ENCODE measurements at places on chromosomes 4 and X.

GRCh38 chr4:140176735-140177134 lies 22.8 kb upstream of the MAML3 start:
- no peak for DNase-seq

GRCh38 chrX:147848543-147849443 lies 62.9 kb upstream of the FMR1 start:
- DNase-seq = no peak

- no peak for DNase-seq
Observed at GRCh38 chr4:12734586-12734985, 749.6 kb downstream of the RAB28 start.

GRCh38 chr4:172675232-172675631 lies 493.4 kb upstream of the GALNT7 start:
- DNase-seq = no peak

DNA sequence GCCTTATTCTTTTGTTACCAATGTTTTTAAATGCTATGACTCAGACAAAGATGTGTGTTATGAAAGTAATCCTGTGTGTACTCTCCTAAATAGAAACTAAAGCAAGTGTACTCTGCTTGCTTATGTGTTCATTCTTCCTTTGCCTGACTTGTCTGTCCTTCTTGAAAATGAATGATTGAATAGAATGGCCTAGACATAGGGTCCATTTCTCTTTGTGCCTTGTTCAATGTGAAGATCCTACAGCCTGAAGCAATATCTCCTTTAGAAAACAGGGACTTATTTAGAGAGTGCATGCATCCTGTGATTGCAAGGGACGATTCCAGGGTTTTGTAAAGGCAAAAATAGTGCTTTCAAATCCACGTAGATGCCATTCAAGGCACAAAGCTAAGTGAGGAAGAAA lies 343.6 kb upstream of the TACR3 start:
- no peak for DNase-seq

- DNase-seq = no peak
Observed at GRCh38 chrX:11108253-11108941, 2.7 kb upstream of the HCCS start.

- DNase-seq = no peak
Observed at GRCh38 chr4:38178392-38178995, 218.3 kb downstream of the PTTG2 start.

- DNase-seq = no peak
Observed at GRCh38 chrX:19775830-19776485, 111.4 kb downstream of the SH3KBP1 start.

DNA sequence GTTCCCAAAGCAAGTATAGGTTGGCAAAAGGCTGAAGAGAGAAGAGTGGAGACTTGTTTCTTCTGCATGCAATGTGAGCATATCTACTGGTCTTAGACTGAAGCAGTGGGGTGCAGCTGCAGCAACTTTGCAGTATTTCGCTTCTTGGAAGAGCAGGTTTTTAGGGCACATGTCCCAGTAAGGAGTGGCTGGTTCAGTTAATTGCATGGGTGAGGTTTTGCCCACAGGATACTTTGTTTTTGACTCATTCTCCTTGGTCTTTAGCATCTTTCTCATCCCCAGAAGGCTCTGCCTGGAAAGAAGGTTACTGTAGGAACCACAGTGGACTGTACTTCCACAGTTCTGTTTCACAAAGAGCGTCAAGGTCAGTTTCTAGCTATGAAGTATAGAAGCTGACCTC lies 68.0 kb upstream of the NR3C2 start:
- DNase-seq = no peak

- no peak for DNase-seq
Observed at GRCh38 chr4:70749313-70749712, 27.5 kb downstream of the RUFY3 start.

GRCh38 chr4:1834047-1834775 lies 21.7 kb downstream of the LETM1 start:
- DNase-seq = no peak

DNA sequence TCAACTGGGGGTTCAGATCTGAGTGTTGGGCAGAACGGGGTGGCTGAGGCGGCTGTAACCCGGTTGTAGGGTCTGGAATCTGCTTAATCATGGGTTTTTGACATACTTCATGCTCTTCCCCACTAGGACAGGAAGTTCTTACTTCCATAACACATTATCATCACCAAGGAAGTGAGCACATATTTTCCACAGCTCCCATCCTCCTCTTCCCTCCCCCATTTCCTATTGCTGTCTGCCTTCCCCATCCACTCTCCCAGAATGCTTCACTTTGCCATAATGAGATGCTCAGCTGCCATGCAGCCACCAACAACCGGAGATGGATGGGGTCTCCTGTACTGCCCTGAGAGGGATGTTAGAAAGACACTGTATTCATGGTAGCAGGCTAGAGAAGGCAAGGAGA lies 6.4 kb upstream of the DCUN1D4 start:
- no peak for DNase-seq

DNA sequence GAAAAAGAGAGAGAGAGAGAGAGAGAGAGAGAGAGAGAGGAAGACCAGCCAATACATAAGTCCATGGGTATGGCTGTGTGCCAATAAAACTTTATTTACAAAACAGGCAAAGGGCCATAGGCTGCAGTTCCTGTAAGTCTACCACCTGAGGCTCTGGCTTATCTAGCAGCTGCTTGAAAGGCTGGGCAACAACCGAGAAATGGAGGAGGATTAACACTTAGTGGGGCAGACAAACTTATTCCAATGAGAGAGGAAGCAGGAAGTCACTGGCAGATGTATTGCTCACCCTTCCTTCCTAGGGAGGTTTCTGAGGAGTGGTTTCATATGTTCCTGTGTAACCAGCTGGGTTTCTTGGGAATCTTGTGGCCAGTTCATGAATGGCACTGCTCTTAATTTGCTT lies 4.7 kb upstream of the GPR143 start:
- DNase-seq = no peak

- no peak for DNase-seq
Observed at GRCh38 chr4:156084373-156084772, 130.7 kb upstream of the CTSO start.

DNA sequence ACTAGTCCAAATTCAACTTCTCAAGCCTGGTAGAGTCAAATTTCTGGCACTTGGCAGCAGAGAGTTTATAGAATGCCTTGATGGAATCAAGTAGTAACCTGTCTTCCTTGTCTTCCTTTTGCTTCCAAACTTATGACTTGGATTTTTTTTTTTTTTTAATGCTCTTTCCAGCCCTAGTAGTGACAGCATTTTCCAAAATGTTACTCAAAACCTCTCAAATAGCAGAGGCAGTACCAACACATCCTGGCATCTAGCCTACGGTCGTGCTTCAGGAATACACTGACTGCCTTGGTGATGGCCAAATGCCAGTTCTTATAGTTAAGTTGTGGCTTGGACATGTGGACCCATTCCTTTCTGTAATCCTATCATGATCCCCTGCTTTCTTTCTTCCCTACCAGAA lies 46.0 kb downstream of the GALNT7 start:
- no peak for DNase-seq

- no peak for DNase-seq
Observed at GRCh38 chr4:109985993-109986974, 73.6 kb downstream of the EGF start.

DNA sequence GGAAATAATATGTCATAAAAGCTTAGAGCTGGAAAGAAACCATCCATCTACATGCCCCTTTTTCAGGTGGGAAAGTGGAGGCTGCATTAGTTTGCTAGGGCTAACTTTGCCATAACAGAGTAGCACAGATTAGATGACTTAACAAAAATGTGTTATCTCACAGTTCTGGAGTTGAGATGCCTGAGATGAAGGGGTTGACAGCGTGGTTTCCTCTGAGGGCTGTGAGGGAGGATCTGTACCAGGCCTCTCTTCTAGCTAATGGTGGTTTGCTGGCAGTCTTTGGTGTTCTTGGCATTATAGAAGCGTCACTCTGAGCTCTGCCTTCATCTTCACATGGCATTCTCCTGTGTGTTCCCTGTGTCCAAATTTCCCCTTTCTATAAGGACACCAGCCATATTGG lies 2.4 kb downstream of the CHRNA9 start:
- no peak for DNase-seq

DNA sequence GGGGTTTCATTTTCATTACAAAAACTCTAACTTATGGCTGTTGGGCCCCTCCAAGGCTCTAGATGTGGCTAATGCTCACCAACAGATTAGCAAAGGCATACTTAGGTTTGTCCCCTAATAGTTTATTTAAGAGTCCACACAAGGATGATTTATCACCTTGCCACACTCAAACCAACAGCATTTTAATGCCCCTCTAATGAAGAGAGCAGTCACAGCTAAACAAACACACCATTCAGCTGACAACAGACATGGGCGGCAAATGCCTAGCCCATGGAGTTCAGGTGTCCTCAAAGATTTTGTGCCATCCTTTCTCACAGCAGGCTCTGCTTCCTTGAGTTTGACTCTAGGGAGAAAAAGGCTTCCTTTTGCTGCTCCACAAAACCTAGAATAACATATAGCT lies 61.8 kb upstream of the CITED1 start:
- no peak for DNase-seq

GRCh38 chr4:65600656-65601055 lies 69.6 kb downstream of the EPHA5 start:
- no peak for DNase-seq

DNA sequence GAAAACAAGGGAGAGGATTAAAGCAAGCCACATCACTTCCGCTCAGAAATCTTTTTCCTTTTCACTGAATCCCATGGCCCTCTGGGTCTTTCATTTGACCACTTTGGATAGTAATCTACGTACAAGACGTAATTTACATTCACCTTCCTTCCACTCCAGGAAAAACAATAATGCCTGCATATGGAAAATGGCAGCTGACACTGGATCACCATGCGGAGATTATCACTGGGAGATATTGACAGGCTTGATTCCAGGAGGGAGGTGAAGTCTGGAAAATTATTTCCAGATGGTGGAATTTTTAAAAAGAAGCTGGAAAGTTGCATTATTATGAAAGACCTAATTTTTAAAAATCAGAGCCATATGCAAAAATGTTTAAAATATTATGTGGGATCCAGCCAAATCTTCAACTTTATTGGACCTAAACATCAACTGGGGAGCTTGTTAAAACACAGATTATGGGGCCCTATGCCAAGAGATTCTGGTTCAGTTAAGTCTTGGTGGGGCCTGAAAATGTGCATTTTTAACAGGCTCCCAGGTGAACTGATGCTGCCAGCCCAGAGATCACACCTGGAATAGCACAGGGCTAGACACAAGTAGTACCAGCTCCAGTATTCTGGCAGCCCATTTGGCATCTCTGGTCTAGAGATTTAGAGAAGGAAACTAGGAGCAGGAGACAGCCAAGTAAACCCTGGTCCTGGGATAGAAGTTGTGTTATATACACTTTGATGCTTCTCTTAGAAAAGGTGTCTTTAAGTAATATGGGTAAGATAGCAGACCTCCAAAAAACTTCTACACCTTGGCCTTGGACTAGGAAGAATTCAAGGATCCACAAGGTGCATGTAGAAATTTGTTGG lies 290.3 kb upstream of the LDB2 start:
- DNase-seq = no peak

GRCh38 chr4:43253541-43253940 lies 361.0 kb downstream of the GRXCR1 start:
- DNase-seq = no peak

GRCh38 chr4:124505211-124505610 lies 207.3 kb downstream of the ANKRD50 start:
- DNase-seq = no peak

DNA sequence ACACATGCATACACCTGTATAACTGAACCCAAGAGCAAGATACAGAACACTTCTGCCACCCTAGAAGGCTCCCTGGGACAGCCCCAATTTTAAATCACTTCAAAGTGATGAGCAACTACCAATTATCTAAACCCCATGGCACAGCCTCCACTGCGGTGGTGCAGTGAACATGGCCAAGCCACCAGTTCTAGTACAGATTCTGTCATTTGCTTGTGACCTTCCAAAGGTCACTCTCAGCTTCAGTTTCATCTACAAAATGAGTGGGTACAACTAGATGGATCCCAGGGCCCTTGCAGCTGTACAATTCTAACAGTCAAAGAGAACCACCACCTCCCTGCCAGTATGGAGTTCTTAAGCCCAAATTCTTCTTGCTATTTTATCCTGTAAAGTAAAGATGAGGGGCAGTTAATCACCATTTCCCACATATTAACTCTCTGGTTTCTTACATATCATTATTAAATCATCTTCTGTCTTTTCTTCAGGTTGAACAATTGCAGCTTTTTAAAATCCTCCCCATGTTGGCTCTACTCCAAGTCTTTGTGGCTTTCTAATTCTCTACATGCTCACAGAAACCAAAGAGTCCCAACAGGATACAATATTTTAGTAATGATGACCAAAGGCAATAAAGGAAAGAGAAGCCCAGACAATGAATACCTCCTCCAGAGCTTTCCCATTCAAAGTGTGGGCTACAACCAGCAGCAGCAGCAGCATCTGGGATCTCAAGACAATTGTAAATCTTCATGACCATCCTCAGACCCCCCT lies 39.0 kb upstream of the GPM6B start:
- DNase-seq = no peak

- no peak for DNase-seq
Observed at GRCh38 chrX:31314921-31315320, 243.1 kb upstream of the FTHL17 start.

DNA sequence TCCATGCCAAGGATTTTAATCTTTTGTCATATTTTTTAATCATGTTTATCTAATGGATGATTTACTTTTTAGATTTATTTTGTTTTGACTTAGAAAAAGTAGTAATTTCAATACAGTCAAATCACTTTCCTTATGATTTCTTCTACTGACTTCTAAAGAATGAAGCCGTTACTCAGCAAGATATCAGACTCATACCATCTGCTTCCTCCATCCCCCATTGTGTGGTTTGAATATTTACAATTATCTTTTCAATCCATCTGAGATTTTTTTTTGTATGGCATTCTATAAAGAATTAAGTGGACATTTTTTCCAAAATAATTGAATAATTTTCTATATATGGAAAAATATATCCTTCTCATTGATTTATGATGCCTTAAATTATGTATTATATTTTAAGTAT lies 565.4 kb upstream of the ATOH1 start:
- no peak for DNase-seq

DNA sequence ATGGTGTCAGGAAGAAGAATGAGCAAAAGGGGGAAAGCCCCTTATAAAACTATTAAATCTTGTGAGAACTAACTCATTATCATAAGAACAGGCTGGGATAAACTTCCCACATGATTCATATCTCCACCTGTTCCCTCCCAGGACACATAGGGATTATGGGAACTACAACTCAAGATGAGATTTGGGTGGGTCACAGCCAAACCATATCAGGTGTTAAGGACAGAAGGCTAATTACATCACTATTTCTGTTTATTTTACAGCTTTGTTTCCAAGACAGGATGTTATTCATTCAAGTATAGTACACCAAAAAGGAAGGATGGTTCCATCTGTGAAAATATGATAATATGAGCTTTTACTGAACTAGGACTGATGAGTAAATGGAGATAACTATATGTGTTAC lies 63.7 kb upstream of the ARSJ start:
- DNase-seq = no peak

DNA sequence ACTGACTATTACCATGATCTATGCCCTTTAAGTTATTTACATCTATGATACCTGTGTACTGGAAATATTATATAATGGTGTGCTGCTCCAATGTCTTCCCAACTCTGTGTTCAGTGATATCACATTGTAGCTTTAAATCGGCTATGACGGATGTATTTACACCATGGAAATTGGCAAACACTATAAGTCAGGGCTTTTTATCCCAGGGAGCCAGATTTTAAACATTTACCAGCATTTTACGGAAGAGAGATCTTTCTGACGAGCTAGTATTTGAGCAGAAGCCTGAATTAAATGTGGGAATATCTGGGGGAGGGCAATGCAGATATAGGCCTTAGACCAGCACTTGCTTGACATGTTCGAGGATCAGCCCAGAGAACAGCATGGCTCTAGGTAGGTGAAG lies 7.7 kb upstream of the PGM2 start:
- no peak for DNase-seq

GRCh38 chr4:53465281-53465680 lies 87.8 kb downstream of the FIP1L1 start:
- no peak for DNase-seq

Measured in head of caudate nucleus (tissue), 42 donors.